Pancreas (tissue), 10 donors: ENCODE measurements at places on chromosomes 5 and 9. TPM values are rescaled to one million over a fixed set of nuclear protein-coding genes. Genes with fewer than 3 reads are reported as not detected.

DNA sequence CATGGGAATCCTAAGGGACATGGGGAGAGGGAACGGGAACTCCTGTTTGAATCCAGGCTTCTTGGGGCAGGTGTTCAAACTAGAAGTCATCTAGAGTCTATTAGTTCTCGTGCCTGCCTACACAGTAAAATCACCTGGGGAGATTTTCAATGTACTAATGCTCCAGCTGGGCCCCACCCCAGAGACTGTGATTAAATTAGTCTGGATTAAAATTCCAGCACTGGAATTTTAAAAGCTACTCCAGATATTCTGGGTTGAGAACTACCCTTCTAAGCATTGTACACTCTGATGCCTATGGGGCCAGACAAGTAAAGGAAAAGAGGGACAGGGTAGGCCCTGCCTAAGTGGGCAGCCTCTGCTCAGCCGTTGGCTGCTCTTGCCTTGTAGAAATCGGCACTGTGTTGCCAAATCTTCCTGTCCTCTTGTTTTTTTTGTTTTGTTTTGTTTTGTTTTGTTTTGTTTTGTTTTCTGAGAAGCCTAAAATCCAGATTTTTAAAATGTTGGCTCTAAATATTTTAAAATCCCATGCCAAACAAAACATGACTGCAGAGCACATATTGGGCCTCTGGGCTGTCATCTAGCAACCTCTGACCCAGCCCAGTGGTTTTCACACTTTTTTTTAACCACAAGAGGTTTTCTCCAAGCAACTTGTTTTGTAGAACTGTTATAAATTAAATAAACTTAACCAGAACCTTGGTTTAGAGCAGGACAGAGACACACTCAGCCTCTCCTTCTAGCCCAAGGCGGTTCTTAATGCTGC, 29.0 kb downstream of the ADRB2 start:
- H3K4me3 ChIP-seq: no peak overlapping the region
- no peak for DNase-seq
- no peaks in the 10 kb centered on the region for H3K36me3 ChIP-seq
- no peaks in the 10 kb centered on the region for H3K4me1 ChIP-seq
- no peaks in the 10 kb centered on the region for H3K27me3 ChIP-seq

GRCh38 chr5:104084896-104085295, 522.3 kb upstream of the NUDT12 start:
- H3K27me3 ChIP-seq: no peaks in the 10 kb centered on the region
- no peaks in the 10 kb centered on the region for H3K36me3 ChIP-seq
- no peak overlapping the region for H3K27ac ChIP-seq
- H3K4me1 ChIP-seq: no peaks in the 10 kb centered on the region

- peaks cover 27% of the 10 kb centered on the region for H3K4me1 ChIP-seq
- H3K36me3 ChIP-seq: no peaks in the 10 kb centered on the region
- no peaks in the 10 kb centered on the region for H3K27me3 ChIP-seq
- peak within 1 kb of the TSS; percentile 69 for H3K27ac ChIP-seq
- H3K4me3 ChIP-seq: peak within 1 kb of the TSS; percentile 61
Measured at GRCh38 chr5:149581192-149581861, at the start of gene ARHGEF37. TSS of gene ARHGEF37 (plus strand) at chr5:149581498. CDS start at chr5:149597770, 16,272 bp downstream.

Gene CCL27
- not detected for total RNA-seq

DNA sequence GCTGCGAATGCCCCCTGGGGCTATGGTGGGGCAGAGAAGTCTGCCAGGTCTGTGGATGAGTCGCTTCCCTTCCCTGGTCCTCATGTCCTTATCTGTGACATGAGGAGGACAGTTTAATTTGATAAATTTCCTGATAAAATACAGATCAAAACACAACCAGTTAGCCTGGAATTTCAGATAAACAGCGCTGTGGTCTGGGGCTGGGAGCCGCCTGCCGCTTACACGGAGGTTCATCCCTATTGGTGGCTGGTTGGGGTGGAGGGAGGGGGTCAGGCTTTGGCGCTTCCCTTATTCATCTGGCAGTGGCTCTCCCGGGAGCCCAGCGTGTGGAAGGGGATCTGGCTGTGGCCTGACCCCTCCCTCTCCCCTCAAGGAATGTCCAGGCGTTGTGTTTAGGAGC, 17.9 kb downstream of the CRB2 start:
- no peak for DNase-seq
- no peaks in the 10 kb centered on the region for H3K36me3 ChIP-seq
- no peak overlapping the region for H3K27ac ChIP-seq
- no peak overlapping the region for H3K4me3 ChIP-seq
- no peaks in the 10 kb centered on the region for H3K27me3 ChIP-seq
- H3K4me1 ChIP-seq: no peaks in the 10 kb centered on the region

- DNase-seq: no peak
- no peaks in the 10 kb centered on the region for H3K36me3 ChIP-seq
Measured at GRCh38 chr5:142826741-142827492, 56.7 kb downstream of the ARHGAP26 start.

- no peaks in the 10 kb centered on the region for H3K36me3 ChIP-seq
- H3K27me3 ChIP-seq: no peaks in the 10 kb centered on the region
- H3K4me3 ChIP-seq: no peak overlapping the region
- no peaks in the 10 kb centered on the region for H3K4me1 ChIP-seq
- DNase-seq: no peak
Measured at GRCh38 chr5:149745-150485, 41.4 kb upstream of the LRRC14B start.

- H3K4me3 ChIP-seq: no peak overlapping the region
- H3K27ac ChIP-seq: peak overlapping the region; percentile 74
- H3K27me3 ChIP-seq: no peaks in the 10 kb centered on the region
- DNase-seq: peak; percentile 70
Measured at GRCh38 chr9:91312717-91313325, 48.9 kb downstream of the AUH start.

- H3K4me3 ChIP-seq: no peak overlapping the region
- no peaks in the 10 kb centered on the region for H3K4me1 ChIP-seq
- H3K36me3 ChIP-seq: no peaks in the 10 kb centered on the region
Measured at GRCh38 chr9:19690128-19690527, 98.7 kb downstream of the SLC24A2 start.

GRCh38 chr5:68227532-68228160, 12.1 kb downstream of the PIK3R1 start:
- H3K4me1 ChIP-seq: peaks cover 17% of the 10 kb centered on the region
- H3K27me3 ChIP-seq: no peaks in the 10 kb centered on the region
- no peak overlapping the region for H3K4me3 ChIP-seq
- no peak overlapping the region for H3K27ac ChIP-seq
- no peaks in the 10 kb centered on the region for H3K36me3 ChIP-seq
- DNase-seq: no peak

GRCh38 chr9:27377811-27378456, 81.0 kb upstream of the EQTN start:
- peaks cover 28% of the 10 kb centered on the region for H3K4me1 ChIP-seq
- no peak overlapping the region for H3K4me3 ChIP-seq
- no peaks in the 10 kb centered on the region for H3K27me3 ChIP-seq
- no peak overlapping the region for H3K27ac ChIP-seq
- no peak for DNase-seq

DNA sequence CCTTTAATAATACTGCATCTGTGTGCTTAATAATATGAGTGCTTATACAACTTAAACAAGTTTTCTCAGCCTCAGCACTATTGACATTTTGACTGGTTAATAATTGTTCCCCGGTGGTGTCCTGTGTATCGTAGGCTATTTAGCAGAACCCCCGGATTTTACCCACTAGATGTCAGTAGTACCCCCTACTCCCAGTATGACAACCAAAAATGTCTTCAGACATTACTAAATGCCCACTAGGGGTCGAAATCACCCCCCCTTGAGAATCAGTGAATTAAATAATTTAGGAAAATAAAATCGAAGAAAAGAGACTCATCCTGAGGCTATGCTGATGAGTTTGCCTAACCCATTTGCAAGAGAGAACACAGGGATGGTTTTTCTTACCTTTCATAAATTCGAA, 166.3 kb downstream of the ATP10B start:
- H3K4me3 ChIP-seq: no peak overlapping the region
- no peak overlapping the region for H3K27ac ChIP-seq
- no peaks in the 10 kb centered on the region for H3K36me3 ChIP-seq

- no peak overlapping the region for H3K4me3 ChIP-seq
- no peaks in the 10 kb centered on the region for H3K4me1 ChIP-seq
- no peaks in the 10 kb centered on the region for H3K27me3 ChIP-seq
Measured at GRCh38 chr5:168109441-168109840, 182.0 kb upstream of the WWC1 start.

Gene CCDC180
- total RNA-seq: 2.8 TPM

Gene SLC1A3
- 5.5 TPM for total RNA-seq

Gene GMCL2
- total RNA-seq: not detected

DNA sequence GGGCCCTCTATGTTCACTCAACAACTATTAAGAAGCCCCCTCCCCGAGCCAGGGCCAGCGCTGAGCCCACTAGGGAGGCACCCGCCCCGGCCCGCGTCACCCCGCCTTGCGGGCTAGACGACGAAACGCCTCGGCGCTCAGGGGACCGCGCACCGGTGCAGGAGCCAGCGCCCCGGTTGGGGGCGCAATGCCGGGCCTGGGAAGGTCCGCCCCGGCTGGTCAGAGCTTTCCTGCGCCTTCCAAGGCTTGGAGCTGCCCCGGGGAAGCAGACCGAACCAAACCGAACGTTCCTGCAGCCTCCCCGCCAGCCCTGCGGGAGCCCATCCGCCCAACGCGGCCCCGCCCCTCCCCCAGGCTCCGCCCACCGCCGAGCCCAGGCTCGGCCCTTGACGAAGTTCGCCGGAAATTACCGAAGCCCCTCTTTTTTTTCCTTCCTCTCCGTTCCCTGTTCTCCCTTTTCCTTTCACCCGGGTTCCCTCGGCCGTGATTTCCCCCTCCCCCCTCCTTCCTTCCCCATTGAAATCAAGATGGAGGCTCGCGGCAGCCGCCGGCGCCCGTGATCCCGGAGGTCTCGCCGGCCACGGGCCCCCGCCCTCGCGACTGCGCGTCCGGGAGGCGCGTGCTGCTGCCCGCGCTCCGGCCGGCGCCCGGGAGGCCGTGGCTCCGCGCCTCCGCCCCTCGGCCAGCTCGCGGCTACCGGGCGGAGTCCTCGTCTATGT, at the start of gene TRIO:
Gene TRIO, plus strand, starts transcription at position 516 of the 719 bp plus-strand sequence. CDS start 384 bp downstream, outside the sequence.
- peak within 1 kb of the TSS; percentile 61 for H3K4me3 ChIP-seq
- H3K36me3 ChIP-seq: no peaks in the 10 kb centered on the region
- peak; percentile 93 for DNase-seq
- no peaks in the 10 kb centered on the region for H3K27me3 ChIP-seq
- H3K27ac ChIP-seq: peak within 1 kb of the TSS; percentile 92
- peaks cover 22% of the 10 kb centered on the region for H3K4me1 ChIP-seq

- DNase-seq: no peak
- H3K4me1 ChIP-seq: no peaks in the 10 kb centered on the region
- H3K27me3 ChIP-seq: no peaks in the 10 kb centered on the region
- no peak overlapping the region for H3K4me3 ChIP-seq
Measured at GRCh38 chr5:10519729-10520128, 44.1 kb upstream of the ANKRD33B start.

Gene GRM6
- total RNA-seq: not detected

- no peak for DNase-seq
- no peak overlapping the region for H3K4me3 ChIP-seq
- no peaks in the 10 kb centered on the region for H3K27me3 ChIP-seq
- no peaks in the 10 kb centered on the region for H3K36me3 ChIP-seq
- H3K4me1 ChIP-seq: no peaks in the 10 kb centered on the region
- H3K27ac ChIP-seq: no peak overlapping the region
Measured at GRCh38 chr9:99351647-99352046, 129.6 kb downstream of the SEC61B start.
